ENCODE measurements at places on chromosomes 12 and 14. TPM values are rescaled to one million over a fixed set of nuclear protein-coding genes. Genes with fewer than 3 reads are reported as not detected.

The CORO1C gene
- 288 TPM for total RNA-seq

The SSTR1 gene
- 3.0 TPM for total RNA-seq

The IL31 gene
- not detected for total RNA-seq

The FGF23 gene
- not detected for total RNA-seq
